Renal pelvis (tissue), 12 donors: ENCODE measurements at places on chromosomes 1 and 21.

DNA sequence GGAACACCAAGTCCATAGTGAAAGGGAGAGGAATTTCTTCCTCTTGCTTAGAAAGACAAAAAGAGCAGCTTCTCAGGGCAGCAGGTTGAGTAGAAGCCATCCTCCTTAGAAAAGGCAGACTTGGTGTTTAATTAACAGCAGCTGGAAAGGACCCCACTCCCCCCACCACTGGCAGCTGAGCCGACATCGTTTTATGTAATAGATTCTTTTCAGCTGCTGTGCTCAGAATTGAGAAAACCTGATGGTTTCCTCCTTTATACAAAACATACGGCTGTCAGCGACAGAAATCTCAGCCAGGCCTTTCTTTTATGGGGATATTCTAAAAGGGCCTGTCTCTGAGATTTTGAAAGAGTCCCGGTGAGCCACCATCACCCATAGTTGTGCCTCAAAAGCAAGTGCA lies 49.9 kb downstream of the MAN1C1 start:
- no peak for DNase-seq

GRCh38 chr1:3698660-3699408 lies 46.5 kb downstream of the TP73 start:
- no peak for DNase-seq

DNA sequence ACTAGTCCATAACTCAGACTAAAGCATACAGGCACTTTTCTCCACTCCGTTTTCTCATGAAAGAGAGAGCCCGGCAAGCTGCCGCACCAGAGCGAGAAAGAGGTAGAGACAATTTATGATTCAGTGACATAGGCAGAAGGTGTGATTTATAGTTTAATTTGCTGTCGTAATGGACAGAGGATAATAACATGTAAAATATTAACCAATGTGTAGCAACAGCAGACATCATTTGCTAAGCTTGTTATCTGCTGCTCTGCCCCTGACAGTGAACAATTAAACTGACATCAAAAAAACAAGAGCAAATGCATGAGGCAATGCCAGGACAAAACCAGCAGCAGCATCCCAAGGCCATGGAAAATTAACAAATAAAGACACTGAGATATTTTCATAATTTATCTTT lies 214.0 kb downstream of the ATG4C start:
- no peak for DNase-seq

DNA sequence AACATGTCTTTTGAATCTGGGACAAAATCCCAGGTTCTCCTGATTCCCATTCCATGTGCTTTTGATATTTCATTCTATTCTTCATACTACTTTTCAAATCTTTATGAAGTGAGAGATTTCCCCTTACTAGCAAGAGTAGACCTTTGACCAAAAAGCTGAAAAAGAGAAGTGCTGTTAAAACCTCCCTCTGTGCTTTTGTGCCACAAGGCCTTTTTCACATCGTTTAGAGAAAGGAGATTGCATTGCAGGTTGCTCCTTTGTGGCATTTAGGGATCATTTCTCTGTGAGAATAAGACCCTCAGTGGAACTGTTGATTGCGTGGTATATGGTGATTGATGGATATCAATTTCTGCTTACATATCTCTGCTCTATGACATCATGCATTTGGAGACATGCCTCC lies 148.8 kb downstream of the TGFB2 start:
- no peak for DNase-seq

DNA sequence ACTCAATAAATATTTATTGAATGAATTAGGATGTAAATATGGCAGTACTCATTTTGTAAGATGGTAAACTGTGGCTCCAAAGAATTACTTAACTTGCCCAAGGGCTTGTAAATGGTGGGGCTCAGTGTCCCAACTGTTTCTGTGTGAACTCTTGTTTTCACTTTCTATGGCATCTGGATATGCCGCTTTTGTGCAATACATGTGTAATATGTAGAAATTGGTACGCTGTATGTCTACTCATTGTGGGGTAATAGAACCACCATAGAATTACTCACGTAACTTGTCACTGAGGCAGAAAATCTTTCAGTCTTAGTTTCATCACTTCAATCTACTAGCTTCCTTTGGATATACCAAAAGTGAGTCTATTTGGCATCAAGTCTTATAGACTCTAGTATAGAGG lies 977 bp downstream of the PRPF3 start:
- DNase-seq: no peak

GRCh38 chr1:76901158-76901767 lies 34.0 kb downstream of the ST6GALNAC5 start:
- peak; percentile 9 for DNase-seq

GRCh38 chr1:110293601-110294104 lies 45.5 kb upstream of the RBM15 start:
- DNase-seq: no peak

- DNase-seq: no peak
Observed at GRCh38 chr21:17539323-17539722, 26.5 kb downstream of the CXADR start.

DNA sequence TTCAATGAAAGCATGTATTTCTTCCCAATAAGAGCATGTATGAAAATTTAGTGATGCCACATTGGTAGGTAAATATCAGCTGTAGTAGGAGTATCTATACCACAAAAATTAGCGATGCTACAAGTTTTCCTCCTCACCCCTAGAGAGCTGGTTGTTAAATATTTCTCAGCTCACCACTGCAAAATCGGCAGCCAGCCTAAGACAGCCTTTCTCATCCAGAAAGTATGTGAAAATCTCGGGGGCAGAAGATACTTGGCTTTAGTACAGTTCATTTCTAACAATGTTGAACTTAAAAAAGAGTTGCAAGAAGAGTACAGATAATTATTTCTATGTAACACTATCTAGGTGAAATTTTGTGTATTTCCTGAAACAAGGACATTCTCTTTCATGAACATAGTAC lies 235.4 kb downstream of the TPR start:
- DNase-seq: no peak

GRCh38 chr1:194298007-194298598 lies 1111.7 kb upstream of the B3GALT2 start:
- DNase-seq: no peak

DNA sequence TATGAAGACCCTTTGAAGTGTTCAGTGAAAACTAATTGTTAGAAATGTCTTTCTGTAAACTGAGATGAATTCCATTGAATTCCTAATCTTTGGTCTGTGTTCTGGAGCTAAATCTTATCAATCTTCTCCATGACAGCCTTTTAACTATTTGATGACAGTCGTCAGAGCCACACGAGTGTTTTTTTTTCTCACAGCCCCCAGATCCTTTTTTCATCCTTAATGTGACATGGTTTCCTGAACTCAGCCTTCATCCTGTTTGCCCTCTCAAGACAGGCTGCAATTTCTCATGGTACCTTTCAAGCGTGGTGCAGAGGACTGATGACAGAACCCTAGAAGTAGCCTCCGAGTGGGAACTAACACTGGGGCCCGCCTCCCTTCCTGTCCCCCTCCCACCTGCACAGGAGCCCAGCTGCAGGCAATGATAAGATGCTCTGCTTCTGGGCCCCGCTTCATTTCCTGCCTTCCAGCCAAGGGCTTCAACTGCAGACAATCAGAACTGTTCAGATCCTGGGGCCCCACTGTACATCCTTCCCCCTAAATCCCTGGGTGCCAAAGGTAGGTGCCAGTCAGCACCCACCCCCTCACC lies 114.6 kb upstream of the VAV3 start:
- no peak for DNase-seq

DNA sequence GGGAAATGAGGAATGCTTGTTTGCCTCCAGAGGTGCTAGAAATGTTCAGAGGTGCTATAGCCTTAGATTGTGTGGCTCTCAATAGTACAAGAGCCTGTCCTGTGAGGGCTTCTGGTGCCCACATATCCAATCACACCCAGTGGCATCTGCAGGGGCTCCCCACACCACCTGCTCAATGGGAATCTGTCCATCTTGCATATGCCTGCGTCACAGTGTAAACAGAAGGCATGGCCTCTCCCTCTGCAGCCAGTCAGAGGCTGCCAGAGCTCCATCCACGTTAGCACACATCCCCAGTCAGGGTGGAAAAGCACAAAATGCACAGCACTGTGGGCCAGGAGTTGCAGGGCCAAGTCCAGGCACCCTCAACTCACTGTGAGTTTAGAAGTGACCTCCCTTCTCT lies 113.6 kb upstream of the GRIK3 start:
- no peak for DNase-seq

- DNase-seq: no peak
Observed at GRCh38 chr1:234375672-234376071, 2.4 kb downstream of the COA6 start.

DNA sequence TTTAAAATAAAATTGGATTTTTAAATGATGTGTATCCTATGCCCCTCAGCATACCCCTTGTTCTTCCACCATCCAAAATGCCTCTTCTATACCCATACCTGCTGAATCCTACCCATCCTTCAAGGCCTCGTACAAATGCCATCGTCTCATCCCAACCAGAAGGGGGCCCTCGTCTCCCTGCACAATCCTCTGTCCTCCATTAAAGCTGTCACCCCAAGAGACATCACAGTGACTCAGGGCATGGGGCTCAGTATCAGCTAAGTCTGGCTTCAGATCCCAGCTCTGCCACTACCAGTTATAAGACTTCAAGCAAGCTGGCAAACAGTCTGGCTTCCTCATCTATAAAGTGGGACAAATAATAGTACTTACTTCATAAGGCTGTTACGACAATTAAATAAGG lies 23.8 kb downstream of the IGFN1 start:
- no peak for DNase-seq

DNA sequence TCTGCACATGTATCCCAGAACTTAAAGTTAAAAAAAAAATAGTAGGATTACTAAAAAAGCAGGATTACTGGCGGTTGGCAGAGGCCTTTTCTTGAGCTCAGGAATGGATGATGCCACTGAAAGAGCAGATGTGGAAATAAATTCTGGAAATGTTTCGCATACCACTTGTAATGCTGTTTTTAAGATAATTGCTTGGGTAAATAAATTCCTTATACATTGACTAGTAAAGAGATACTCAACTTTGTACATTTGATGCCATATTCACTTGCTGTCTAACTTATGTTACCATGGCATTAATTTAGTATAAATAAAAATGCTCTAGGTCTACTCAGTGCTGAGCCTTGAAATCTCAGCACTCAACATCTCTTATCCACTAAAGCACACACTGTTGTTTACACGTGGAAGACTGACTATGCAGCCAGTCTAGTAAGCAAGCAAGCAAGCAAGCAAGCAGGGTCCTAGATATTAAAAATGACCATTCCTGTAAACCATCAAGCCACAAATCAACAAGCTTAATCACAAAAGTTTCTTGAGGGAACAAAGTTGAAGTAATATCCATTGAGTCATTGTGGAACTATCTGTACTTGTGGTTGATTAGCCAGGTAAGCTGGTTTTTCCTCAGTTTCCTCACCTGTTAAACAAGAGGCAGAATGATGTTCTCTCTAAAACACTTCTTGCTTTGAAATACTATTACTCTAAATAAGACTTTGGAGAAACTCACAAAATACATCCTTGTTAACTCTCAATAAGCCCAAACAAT lies 1.7 kb upstream of the RASAL2 start:
- DNase-seq: no peak

GRCh38 chr1:35600593-35600992 lies 27.5 kb downstream of the TFAP2E start:
- no peak for DNase-seq

GRCh38 chr21:43634618-43635017 lies 24.7 kb downstream of the HSF2BP start:
- DNase-seq: no peak

GRCh38 chr1:243946253-243946652 lies 96.2 kb upstream of the AKT3 start:
- no peak for DNase-seq

- no peak for DNase-seq
Observed at GRCh38 chr1:64479874-64480273, 9.9 kb downstream of the CACHD1 start.

GRCh38 chr1:203089651-203090045 lies 3.8 kb upstream of the MYOG start:
- no peak for DNase-seq

GRCh38 chr1:75083848-75084514 lies 50.2 kb upstream of the LHX8 start:
- DNase-seq: no peak

DNA sequence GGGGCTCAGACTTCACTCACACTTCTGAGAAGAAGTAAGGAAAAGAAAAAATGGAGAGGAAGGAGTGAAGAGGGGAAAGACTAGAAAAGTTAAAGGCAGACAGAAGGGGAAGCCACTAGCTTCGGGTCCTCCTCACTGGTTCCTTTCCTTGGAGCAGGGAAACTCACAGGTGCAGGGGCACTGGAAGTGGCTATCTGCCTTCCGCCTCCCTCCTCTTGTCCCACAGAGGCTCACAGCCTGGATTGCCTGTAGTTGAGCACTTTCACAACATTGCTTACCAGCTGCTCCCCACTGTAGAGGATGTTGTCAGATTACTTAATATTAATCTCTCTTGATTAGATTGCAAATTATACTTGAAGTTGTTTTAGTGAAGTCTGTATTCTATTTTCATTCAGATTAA lies 21.6 kb upstream of the ABCA4 start:
- DNase-seq: no peak

DNA sequence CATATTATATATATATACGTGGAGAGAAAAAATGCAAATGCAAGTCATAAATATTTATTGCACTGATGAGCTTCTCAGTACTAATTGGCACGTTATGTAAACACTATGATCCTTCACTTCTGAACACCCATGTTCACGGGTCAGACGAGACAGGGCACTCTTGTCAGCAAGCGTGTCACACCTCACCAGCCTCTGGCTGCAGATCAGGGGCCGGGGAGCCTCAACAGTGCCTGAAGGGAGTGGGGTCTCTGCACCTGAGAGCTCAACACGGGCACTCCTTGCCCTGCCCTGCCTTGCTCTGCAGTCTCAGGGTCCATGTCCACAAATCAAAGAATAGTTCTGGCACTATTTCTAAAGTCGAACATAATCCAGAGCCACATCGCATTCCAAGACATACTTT lies 409 bp upstream of the HIVEP3 start:
- DNase-seq: no peak

GRCh38 chr1:111501645-111502044 lies 1.8 kb downstream of the ADORA3 start:
- no peak for DNase-seq

- no peak for DNase-seq
Observed at GRCh38 chr1:33460144-33460543, 12.3 kb upstream of the ZSCAN20 start.

DNA sequence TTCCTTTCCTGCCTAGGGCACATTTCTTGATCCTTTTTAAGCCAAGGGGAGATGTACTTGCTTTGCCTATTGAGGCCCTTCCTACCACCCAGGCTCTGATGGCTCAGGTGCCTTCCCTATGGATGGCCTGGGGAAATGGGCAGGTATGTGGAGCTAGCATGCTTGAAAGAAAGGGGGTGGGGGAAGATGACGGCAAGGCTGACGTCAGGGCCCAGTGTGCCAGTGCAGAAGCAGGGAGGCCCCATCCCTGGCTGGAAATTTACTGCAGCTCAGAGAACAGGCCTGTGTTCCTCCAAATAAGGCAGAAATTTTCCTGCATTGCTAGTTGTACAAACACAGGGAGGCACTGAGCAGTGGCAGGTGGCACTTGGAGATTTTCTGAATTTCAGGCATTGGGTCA lies 453.2 kb upstream of the VAMP3 start:
- no peak for DNase-seq

- no peak for DNase-seq
Observed at GRCh38 chr1:42674214-42674613, 8.0 kb upstream of the YBX1 start.
